GM12892 (cell line): ENCODE measurements at places on chromosomes 16 and 17.

DNA sequence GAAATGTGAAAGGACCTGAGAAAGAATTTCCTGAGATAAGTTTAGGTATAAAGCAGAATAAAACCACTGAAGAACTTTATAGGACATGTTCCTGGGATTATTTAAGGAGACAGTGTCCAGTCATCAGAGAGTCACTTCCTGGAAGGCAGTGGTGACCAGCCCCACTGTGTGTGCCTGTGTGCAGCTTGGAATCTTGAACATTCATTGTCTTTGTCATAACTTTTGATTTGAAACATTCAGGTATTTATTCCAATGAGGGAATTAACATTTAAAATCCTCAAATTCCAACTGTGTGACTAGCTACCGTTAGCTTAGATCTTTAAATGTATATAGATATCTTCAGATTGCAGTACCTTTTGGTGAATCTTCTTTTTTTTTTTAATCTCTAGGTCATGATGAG is 61.7 kb upstream of the MRC2 start:
- no peak for DNase-seq

- DNase-seq = no peak
Measured at GRCh38 chr16:58789351-58789750, 55.2 kb upstream of the GOT2 start.

DNA sequence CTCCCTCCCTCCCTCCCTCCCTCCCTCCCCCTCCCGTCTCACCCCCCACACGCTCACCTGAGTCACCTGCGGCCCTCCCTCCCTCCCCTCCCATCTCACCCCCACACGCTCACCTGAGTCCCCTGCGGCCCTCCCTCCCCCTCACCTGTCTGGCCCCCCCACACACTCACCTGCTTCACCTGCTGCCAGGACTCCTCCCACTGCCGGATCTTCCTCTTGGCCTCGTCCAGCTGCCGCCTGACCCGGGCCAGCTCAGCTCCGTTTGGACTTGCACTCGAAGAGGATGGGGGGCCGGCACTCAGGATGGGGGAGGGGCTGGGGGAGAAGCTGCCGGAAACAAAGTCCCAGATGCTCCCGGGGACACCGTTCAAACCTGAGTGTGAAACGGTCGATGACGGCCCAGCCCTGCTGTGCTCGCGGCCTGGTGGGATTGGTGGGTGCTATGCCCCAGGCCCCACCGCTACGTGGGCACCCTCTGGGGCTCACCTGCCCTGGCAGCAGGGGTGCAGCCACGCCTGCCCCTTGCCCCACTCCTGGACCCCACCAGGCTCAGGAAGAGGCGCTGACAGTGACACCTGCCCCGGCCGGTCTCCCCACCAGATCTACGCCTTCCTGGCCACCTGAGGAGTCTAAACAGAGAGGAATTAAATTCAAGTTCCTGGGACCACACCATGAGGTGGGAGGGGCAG is 15.9 kb downstream of the GNPTG start:
- DNase-seq = no peak

- no peak for DNase-seq
Measured at GRCh38 chr16:46555951-46556350, 65.2 kb downstream of the SHCBP1 start.

GRCh38 chr17:76994237-76994637 is 126.0 kb downstream of the MGAT5B start:
- DNase-seq = no peak
